ENCODE measurements at places on chromosomes 13 and 19.

GRCh38 chr13:91307887-91308286, 39.6 kb upstream of the MIR17HG start:
- no peak for DNase-seq

GRCh38 chr19:1849886-1850398, 1.7 kb upstream of the REXO1 start:
- no peak for DNase-seq

- DNase-seq, result no peak
Observed at GRCh38 chr19:1575323-1576241, 7.5 kb upstream of the MEX3D start.

DNA sequence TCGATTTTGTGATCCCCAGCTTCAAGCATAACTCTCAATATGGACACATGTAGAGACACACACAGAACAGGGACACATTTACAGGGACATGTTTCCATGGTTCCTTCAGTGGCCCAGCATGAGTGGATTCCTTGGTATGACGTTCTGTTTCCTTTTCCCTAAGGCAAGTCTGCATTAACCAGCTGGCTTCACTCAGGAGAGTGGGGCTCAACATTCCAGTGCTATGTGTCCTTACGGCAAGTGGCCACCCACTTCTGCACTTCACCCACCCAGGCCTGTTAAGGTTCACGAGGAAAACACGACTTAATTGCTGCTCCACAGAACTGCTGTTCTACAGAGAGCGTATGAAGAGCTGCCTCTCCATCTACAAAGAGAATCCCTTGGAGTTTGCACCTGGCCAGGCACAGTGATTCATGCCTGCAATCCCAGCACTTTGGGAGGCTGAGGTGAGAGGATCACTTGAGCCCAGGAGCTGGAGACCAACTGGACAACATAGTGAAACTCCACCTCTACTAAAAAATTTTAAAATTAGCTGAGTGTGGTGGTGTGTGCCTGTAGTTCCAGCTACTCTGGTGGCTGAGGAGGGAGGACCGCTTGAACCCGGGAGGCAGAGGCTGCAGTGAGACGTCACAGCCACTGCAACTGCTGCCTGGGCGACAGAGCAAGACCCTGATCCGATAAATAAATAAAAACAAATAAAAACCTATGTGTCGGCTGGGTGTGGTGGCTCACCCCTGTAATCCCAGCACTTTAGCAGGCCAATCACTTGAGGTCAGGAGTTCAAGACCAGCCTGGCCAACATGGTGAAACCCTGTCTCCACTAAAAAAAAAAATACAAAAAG, 32.5 kb downstream of the BRD4 start:
- DNase-seq, result no peak

- no peak for DNase-seq
Observed at GRCh38 chr13:83953916-83954315, 71.6 kb upstream of the SLITRK1 start.

GRCh38 chr13:66585669-66586203, 644.4 kb downstream of the PCDH9 start:
- no peak for DNase-seq

- DNase-seq, result no peak
Observed at GRCh38 chr19:35483089-35483488, 7.2 kb downstream of the KRTDAP start.

Data from stimulated activated CD8-positive, alpha-beta memory T cell treated with anti-CD3 and anti-CD28 coated beads, Interleukin-7, amount 100 ng/mL, for 1 hour (primary cell).